Cerebellar cortex (tissue), 1 donor: ENCODE measurements at places on chromosomes 7 and 10.

GRCh38 chr7:81045491-81046030, 126.7 kb upstream of the SEMA3C start:
- DNase-seq = no peak

GRCh38 chr10:85861513-85862197, 504.9 kb downstream of the GRID1 start:
- DNase-seq = no peak

DNA sequence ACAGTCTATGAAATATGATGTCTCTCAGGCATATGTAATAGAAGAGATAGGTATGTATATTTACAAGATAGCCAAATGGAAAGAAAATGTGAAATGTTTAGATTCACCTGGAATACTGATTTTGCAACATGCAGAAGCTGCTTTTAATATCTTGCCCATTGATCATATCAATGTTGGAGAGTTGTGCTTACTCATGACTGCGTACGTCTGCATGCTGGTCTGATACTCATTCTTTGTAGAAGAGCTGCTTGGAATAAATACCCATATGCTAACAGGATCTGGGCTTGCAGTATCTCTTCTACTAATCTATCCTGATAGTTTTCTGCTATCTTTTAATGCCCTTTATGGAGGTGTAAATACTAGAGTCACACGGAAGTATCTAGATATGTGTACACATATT, 120.6 kb upstream of the FOXP2 start:
- no peak for DNase-seq

- DNase-seq = peak; percentile 52
Observed at GRCh38 chr7:197413-198335, 5.3 kb downstream of the FAM20C start.

- no peak for DNase-seq
Observed at GRCh38 chr7:77386165-77386822, 29.9 kb downstream of the GSAP start.

- DNase-seq = no peak
Observed at GRCh38 chr10:133159611-133159949, 439 bp upstream of the KNDC1 start.

GRCh38 chr10:72323771-72324191, 30.9 kb downstream of the DNAJB12 start:
- DNase-seq = no peak

GRCh38 chr10:16945593-16945992, 128.4 kb upstream of the RSU1 start:
- no peak for DNase-seq

- no peak for DNase-seq
Observed at GRCh38 chr10:3046210-3046779, 21.1 kb upstream of the PFKP start.

DNA sequence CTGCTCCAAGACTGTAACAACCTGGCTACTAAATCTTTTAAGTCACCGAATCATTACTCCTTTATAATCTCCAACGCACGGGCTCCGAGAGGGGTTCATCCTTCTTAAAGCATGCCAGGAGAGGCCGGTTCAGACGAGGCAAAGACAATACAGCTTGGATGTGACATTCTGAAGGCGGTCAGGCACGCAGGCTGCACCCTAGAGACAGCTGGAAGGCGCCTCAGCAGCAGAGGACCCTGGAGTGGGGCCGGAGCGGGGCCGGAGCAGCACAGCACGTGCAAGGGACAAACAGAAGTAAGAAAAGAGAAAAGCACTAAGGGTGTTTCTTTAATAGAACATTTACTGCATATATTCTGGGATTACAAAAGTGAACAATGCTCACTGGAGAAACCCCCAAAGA, 97.8 kb upstream of the PPP2R2D start:
- DNase-seq = no peak

DNA sequence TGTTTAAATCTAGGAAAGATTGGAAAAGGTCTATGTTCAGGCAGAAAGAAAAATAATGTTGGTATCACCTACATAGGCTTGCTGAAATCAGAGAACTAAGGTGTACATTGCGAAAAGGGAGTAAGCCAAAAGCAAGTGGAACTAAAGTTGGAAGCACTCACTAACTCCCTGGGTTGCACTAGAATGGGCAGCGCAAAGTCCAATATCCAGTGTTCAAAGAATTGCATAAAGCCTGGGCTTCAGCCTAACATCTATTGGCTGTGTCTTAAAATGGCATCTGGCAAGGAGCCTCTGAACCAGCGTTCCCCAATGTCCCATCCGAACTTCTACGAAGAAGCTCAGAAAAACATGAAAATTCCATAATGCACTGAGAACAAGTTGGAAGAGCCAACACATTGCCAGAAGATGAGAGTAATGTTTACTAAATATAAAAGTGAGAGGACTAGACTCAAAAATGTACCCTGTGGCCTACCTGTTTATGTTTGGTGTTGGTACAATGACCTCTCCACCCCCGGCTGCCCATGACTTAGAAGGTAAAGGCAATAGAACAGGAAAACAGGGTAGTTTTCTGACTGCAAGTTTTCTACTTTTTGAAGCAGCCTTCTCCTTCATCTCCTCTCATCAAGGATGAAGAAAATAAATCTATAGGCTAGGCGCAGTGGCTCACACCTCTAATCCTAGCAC, 275.9 kb upstream of the GHITM start:
- DNase-seq = no peak

GRCh38 chr10:50991456-50992355, 82.6 kb upstream of the PRKG1 start:
- peak; percentile 46 for DNase-seq

- DNase-seq = no peak
Observed at GRCh38 chr7:112790586-112791003, 402 bp upstream of the TMEM168 start.

DNA sequence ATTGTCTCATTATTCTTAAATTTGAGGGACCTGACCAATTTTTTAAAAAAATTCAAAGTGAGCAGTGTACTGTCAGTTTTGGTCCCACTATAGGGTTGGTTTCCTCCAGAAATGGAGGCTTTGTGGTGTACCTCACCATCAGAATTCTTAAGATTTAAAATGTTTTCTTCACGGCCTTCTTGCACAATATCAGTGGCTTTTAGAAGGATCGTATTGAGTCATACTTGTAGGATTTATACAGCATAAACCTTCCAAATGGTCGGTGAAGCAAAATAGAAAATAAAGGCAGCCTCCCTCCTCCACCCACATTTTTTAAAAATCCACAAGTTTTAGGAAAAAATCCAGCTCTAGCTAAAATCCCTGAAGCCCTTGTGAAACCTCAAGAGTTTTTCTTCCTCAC, 126.4 kb downstream of the RNLS start:
- DNase-seq = no peak

DNA sequence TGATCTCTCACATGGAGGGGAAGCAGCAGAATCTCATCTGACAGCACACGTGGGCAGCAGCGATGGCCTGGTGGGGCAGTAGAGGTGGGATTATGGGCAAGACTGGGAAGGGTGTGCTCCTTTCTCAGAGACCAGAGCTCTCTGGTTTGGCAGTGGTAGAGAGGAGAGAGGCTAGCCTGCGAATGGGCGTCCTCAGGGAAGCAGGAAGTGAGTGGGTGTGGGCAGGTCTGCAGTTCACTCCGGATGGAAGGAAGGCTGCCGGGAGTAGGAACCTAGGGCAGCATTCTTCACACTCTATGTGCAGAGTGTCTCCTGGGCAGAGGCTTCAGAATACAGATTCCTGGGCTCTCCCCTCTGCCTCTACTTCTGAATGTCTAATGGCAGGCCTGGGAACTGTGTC, 162.8 kb upstream of the BMPER start:
- DNase-seq = no peak

GRCh38 chr7:46478046-46478445, 557.0 kb upstream of the IGFBP3 start:
- no peak for DNase-seq

DNA sequence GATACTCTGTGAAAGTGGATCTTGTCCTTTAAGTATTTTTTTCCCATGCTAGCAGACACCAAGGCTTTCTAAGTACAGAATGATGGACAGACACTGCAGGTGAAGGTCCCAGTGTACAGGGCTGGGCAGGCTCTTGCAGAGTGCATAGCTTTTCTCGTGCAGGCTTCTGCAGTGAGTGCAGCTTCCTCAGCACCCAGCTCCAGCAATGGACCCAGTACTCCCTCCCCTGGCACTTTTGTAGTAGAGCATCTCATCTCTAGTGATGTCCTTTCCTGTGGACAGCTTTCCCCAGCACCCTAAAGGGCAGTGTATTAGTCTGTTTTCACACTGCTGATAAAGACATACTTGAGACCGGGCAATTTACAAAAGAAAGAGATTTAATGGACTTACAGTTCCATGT, 104.3 kb downstream of the CUL2 start:
- DNase-seq = no peak

DNA sequence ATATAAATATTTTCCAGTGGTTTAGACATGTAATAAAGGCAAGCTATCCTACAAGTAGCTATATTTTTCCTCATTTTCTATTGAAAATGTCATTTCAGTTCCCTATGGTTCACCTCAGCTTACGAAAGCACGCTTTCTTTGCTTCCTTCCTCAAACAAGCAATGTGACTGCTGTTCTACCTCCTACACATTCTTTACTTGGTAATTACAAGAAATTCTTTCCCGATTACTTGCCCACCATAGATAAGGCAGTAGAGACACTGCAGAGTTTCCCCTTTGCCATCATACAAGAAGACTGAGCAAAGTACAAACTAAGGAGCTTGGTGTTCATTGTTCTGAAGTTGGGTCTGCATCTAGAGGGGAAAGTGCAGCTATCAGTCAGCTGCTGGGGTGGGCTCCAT, 249.4 kb downstream of the CRPPA start:
- no peak for DNase-seq

DNA sequence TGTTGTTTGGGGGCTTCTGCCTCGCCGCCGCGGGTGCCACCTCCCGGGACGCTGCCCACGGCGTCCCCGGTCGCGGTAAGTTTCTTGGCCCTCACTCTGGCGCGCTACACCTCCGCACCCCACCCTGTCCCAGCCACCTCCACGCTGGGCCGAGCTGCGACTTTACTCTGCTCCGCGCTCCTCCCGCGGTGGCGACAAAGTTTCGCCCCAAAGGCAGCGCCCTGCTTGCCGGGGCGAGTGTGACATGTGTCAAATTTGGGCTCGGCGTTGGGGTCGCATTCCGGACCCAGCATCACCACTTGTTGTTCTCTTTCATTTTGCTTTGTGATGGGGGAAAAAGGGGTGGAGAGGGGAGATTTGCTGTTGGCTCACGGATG, 167.7 kb upstream of the PPP1R3A start:
- DNase-seq = no peak

- no peak for DNase-seq
Observed at GRCh38 chr10:31605426-31605825, 286.4 kb downstream of the ZEB1 start.

GRCh38 chr10:92593619-92594588, 974 bp downstream of the KIF11 start:
- no peak for DNase-seq

- DNase-seq = no peak
Observed at GRCh38 chr7:2930310-2931033, 86.4 kb upstream of the GNA12 start.

GRCh38 chr10:73785721-73786511, 510 bp downstream of the ZSWIM8 start:
- DNase-seq = no peak

DNA sequence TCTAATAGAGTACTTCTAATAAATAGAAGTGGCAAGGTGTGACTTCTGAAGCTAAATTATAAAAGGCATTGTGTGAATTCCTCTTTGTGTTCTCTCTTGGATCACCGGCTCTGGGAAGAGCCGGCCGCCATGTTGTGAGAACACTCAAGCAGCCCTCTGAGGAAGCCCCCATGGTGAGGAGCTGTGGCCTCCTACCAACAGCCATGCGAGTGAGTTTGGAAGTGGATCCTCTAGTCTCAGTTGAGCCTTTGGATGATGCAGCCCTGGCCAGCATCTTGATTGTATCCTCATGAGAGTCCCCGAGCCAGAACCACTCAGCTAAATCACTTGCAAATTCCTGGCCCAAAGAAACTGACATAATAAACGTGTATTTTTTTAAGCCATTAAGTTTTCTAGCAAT, 94.5 kb upstream of the CARD11 start:
- DNase-seq = no peak

- no peak for DNase-seq
Observed at GRCh38 chr7:46369933-46370654, 449.0 kb upstream of the IGFBP3 start.

DNA sequence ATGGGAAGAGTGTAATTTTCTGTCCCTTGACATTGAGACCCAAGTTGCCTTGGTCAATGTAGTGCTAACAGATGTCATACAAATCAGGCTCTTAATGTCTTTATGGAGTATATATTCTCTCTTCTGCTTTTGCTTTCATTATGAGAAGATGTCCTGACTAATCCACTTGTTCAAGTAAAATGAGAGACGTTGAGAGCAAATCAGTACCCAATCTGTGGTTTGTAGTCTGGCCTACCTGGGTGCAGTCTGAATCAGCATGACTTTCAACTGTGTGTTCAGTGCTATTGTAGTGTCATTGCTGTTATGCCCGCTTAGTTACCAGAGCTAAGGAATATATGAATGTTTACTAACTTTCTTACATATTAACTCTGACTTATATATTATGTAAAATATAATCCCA, 612.4 kb downstream of the ANKRD7 start:
- no peak for DNase-seq

- DNase-seq = no peak
Observed at GRCh38 chr7:100539436-100540006, 518 bp downstream of the AGFG2 start.

GRCh38 chr10:29541422-29542210, 93.2 kb downstream of the SVIL start:
- no peak for DNase-seq

- DNase-seq = peak; percentile 50
Observed at GRCh38 chr10:37975401-37975991, 951 bp downstream of the ZNF25 start.

GRCh38 chr10:104080762-104081161, 4.9 kb downstream of the COL17A1 start:
- DNase-seq = no peak

GRCh38 chr7:3300651-3301448, at the start of gene SDK1:
SDK1 (plus strand) TSS chr7:3301252; CDS start chr7:3301587, 335 bp downstream.
- DNase-seq = peak; percentile 66

- no peak for DNase-seq
Observed at GRCh38 chr7:29109358-29109757, 37.0 kb downstream of the CPVL start.

DNA sequence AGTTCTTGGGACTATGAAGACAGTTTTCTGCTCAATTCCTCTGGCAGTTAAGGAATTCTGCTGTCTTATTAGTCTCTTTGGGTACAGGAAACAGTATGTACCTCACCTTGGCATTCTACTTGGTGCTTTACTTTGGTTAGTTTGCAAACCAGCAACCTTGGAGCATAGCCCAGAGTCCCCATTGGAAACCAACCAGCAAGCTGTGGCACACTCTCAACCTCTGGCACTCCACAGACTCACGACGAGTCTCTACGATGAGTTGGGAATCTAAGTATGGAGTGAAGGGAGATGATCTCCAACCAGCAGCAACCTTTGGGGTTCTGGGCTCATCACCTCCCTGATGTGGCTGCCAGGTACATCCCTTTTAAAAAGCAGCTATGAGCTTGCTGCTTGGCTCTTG, 43.8 kb downstream of the TPK1 start:
- DNase-seq = no peak

GRCh38 chr7:151243408-151244195, 4.9 kb downstream of the SMARCD3 start:
- DNase-seq = no peak

- no peak for DNase-seq
Observed at GRCh38 chr10:113455947-113456346, 96.9 kb upstream of the HABP2 start.

GRCh38 chr7:156401617-156402016, 239.0 kb upstream of the RNF32 start:
- no peak for DNase-seq
